ENCODE measurements at places on chromosomes 13 and 19.
A peak's percentile ranks its signal among the peaks of the same experiment; 100 is the strongest.

DNA sequence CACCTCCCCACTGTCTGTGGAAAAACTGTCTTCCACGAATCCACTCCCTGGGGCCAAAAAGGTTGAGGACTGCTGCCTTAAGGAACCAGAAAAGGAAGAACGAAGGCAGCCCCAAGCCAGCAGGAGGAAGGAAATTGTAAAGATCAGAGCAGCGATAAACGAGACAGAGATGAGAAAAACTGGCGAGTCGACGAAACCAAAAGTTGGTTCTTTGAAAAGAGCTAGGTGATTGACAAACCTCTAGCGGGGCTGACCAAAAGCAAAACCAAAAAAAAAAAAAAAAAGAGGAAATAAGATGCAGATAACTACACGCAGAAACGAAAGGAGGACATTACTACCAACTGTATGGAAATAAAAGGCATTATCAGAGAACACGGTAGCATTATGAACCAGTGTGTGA, 76.9 kb downstream of the GADD45B start:
- DNase-seq: peak; percentile 58

DNA sequence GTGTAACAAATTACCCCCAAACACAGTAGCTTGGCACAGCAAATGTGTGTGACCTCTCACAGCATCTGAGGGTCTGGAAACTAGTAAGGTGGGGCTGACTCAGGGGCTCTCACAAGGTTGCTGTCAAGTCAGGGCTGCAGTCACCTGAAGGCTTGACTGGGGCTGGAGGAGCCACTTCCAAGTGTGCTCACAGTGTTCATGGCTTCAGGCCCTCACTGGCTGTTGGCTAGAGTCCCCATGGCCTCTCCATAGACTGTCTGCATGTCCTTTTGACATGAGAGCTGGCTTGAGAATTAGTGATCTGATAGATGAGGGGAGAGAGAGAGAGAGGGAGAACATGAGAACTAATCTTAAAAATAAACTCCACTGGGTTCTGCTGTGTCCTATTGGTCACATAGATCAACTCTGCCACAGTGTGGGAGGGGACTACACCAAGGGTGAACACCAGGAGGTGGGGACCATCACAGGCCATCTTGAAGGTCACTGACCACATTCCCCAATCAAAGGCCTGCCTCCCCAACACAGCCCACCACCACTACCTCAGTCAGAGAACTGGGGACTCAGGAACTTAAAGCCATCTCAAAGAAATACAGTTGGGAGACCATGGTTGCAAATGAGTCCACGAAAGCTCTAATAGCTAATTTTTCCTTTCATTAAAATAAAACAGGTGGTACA, 38.2 kb upstream of the KATNAL1 start:
- DNase-seq: no peak

- no peak for DNase-seq
Measured at GRCh38 chr13:32007494-32007893, 24.1 kb upstream of the FRY start.

DNA sequence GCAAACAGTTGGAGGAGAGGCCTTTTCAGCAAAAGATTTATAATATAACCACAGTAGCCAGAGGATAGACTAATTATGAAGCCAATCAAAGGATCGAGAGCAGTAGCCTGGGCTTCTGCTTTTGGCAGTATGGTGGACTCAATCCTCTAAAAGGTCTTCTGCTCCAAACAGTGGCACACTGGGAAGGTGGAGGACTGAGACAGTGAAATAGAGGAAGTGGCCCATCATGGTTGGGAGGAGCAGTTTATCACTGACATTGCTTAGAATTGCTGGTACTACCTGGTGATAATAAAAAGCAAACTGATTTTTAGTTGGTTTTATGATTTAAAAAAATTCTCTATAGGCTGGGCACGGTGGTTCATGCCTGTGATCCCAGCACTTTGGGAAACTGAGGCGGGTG, 20.9 kb upstream of the PLAUR start:
- no peak for DNase-seq

DNA sequence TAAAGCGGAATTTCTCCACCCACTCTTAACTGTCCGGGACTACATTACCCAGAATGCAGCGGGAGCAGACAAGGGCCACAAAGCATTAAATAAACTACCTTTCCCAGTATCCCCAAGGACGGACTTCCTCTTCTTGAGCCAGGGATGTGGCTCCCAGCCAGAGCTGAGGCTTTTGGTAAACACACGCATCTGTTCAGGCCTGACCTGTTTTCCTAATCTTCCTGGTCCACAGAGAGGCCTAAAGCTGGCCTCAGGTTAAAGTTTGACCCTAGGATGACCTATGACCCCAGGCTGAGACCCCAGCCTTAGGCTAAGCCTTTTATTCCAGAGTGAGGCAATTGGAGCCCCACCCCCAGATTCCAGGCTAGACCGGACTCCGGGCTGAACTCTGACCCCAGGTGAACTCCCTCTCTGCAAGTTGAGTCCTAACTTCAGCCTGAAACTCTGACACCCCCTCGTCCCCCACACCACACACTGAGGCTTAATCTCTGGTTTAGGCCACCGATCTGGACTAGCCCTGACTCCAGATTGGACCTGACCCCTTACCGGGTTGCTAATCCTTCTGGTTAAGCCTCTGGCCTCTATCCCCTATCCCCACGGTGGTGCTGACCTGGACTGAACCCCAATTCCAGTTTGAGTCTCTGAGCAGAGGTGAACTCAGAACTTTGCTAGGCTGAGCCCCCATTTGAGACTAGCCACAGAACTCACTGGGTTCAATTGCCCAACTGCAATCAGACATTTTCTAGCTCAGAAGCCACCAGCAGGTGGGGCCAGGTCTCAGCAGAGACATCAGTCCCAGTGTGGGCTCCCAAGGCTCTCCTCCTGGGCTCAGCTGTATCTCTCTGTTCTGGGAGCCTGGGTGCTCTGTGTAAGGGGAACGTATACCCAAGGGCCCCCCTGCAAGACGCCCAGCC, 750 bp upstream of the GPR108 start:
- DNase-seq: peak; percentile 84
